ENCODE measurements at places on chromosomes 1 and 21.

- no peak for DNase-seq
Observed at GRCh38 chr1:16133007-16133961, 22.6 kb downstream of the EPHA2 start.

GRCh38 chr1:54838565-54839180 lies 37.5 kb upstream of the TTC22 start:
- no peak for DNase-seq

GRCh38 chr1:94032637-94033036 lies 88.3 kb downstream of the ABCA4 start:
- DNase-seq = no peak

- DNase-seq = peak; percentile 61
Observed at GRCh38 chr1:3618881-3619671, 5.7 kb upstream of the TPRG1L start.

DNA sequence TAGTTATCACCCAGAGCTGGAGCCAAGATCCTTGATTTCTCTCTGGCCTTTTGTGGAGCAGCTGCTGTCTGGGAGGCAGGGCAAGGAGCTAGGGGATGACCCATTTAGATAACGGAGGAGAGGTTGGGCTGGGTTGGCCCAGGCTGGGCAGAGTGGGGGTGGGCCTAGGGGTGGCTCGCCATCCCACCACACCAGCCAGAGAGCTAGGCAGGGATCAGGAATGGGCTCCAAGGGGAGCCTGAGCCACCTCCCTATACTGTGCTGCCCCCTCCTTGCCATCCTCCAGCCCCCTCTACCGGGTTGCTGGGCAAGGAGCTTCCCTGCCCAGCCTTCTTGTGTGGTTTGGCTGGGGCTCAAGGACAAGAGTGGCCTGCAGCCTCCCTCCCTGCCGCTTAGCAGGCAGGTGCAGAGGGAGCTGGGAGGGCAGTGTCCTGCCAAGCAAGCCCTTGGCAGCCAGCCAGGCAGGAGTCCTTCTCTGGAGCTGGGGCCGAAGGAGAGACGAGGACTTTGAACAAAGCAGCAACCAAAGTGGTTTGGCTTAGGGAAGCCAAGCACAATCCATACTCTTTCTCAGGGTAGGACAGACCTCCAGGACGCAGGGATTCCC lies 4.1 kb downstream of the NUAK2 start:
- DNase-seq = peak; percentile 81

DNA sequence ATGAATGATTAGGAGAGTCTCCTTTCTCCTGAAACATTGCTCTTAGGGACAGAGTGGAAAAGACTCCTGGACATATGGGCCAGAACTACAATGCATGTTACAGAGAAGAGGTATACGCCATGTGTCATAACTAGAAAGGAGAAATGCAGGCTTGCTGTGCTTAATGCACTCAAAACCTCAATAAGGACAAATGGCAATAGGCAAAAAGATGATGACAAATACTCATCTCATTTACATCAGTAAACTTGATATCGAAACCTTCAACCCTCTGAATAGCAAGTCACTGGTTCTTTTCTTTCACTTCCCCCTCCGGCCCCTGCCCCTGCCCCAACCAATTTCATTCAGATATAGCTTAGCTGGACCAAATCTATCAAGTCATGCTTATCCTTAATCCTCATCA lies 1.9 kb upstream of the GPR88 start:
- DNase-seq = no peak

DNA sequence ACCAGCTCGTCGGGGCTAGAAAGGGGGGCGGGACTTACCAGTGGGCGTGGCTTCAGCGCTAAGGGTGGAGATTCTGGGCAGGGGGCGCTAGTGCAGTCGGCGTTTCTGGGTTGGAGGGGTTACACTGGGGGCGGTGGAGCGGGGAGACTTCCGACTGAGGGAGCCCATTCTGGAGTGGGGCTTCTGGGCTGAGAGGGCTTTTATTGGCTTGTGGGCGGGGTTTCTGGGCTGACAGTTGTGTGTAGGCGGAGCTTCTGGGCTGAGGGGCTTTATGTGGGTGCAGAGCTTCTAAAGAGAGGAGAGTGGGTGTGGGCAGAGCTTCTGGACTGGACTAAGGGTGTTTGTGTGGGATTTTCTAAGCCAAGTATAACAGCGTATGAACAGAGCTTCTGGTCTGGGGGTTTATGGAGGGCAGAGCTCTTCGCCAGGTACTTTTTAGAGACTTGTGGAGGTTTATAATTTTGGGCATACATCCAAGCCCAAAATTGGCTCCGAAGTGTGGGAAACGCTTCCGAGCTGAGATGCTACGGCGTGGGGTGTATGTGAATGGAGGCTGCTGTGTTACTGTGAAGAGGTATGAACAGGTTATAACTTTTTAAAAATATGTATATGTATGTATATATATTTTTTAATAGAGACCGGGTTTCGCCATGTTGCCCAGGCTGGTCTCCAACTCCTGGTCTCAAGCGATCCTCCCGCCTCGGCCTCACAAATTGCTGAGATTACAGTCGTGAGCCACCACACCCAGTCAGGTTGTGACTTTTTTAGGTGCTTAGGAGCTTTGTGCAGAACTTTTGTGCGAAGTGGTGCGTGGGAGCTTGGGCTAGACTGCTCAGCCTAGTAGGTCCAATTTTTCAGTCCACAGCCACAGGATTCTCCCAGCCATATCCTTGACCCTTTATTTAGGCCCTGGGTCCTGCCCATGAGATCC lies 825 bp downstream of the TMEM39B start:
- no peak for DNase-seq

GRCh38 chr1:156560585-156561163 lies 11.7 kb downstream of the IQGAP3 start:
- DNase-seq = no peak

- DNase-seq = peak; percentile 78
Observed at GRCh38 chr1:227946624-227947385, 927 bp downstream of the WNT9A start.

DNA sequence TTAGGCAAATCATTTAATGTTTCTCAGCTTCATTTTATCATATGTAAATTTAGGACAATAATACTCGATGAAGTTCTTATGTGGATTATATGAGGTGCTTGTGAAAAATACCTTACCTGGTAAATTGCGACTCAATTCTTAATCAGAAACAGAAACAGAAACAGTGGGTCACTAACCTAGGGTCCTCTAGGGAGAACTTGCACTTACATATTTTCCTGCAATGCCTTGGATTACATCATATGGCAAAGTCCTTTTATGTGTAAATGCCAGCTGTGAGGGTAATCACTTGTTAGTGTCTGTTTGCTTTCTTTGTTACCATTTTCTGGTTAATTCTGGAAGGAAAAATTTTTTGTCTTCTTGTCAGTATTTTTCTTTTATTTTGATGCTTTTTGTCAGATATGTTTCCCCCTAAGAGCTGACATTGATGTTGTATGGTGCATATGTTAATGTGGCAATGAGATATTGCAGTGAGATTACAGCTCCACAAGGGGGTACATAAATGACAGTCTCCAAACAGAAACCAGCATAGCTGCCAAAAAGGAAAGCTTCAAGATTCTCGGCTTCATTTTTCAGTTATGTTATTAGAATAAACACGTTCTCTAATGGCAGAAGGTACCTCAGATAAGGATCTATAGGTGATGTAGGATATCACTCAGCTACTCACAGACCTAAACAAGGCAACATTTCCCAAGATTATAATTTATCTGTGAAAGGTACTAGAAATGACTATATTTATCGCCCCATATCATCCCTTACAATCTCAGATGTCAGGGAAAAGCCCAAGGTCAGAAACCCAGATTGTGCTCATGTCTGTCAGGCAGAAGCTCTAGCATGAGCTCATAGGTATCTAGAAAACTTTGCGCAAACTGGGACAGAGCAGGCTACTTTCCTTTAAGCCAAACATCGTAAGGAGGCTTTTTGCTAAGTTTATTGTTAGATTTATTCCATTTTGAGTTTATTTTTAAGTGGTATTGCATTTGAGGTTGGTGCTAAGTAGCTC lies 119.9 kb downstream of the FASLG start:
- DNase-seq = no peak

- DNase-seq = no peak
Observed at GRCh38 chr1:161869291-161869690, 103.2 kb downstream of the ATF6 start.

DNA sequence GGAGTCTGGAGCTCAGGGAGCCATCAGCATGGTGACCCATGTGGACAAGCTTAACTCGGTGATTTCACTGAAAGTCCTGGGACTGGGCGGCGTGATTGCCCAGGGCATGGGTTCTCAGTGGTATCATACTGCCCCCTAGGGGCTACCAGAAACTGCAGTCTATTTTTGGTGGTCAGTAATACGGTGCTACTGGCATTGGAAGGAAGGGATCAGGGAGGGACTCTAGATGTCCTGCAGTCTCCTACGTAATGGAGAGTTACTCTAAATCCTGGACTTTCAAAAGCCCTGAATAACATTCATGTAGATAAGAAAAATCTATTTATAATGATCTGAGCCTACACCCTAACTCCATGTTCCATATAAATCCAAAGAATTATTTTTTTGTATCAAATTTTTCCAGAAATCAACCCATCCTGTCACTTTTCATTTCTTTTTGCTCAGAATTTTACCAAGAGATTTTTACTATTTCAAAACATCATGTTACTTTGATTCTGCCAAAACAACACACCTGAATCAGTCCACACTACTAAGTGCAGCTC lies 37.3 kb downstream of the PABPC4 start:
- peak; percentile 57 for DNase-seq

DNA sequence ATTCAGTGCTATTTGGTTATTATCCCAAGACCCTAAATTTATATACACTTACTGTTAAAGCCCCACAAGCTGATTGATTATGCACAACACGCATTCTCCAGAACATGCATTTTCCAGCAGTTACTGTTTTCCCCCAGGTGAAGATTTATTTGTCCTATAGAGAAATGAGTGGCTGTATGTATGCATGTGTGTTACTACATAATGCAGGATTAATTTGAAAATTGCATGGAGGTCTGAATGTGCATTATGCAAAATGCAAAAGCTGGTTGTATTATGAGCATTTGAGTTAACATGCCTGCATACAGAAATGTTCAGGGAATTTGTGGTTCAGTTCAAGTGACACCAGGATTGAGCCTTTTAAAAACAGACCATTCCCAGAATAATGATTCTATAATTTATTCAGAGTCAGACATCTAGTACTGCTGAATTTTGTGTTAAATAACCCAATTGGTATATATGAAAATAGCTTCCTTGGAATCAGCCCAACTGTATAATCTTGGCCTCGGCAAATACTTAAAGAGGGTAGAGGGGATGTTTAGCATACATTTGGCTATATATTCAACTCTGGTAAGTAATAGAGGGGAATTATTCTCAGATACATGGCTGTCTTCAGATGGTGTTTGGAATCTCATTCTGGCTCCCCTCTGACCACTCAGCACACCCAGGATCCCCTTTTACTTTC lies 320.0 kb downstream of the HHAT start:
- DNase-seq = no peak

Data from left ventricle myocardium inferior (tissue), 1 donor.